Activated T-cell treated with anti-CD3 and anti-CD28 coated beads for 48 hours (primary cell): ENCODE measurements at places on chromosomes 12 and 14.
A peak's percentile ranks its signal among the peaks of the same experiment; 100 is the strongest.

DNA sequence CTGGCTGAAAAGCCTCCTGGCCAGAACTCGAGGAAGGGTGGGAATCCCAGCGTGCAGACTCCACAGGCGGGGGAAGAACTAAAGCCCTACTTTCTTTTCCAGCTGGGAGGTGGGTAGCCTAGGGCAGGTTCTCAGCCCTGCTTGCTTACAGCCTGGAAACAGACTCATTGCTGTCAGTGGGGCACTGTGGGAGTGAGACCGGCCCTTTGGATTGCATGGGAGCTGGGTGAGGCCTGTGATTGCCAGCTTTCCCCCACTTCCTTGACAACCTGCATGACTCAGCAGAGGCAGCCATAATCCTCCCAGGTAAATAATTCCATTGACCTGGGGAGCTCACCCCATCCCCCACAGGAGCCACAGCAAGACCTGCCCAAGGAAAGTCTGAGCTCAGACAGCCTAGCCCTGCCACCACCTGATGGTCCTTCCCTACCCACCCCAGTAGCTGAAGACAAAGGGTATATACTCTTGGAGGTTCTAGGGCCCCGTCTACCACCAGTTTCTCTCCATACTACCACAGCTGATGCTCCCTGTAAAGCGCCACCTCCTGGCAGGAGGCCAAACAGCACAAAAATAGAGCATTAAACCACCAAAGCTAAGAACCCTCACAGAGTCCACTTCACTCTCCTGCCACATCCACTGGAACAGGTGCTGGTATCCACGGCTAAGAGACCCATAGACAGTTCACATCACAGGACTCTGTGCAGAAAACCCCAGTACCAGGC is 294.1 kb downstream of the SEC23A start:
- DNase-seq = peak; percentile 2

GRCh38 chr12:117044790-117045159 is 54.4 kb downstream of the TESC start:
- DNase-seq = no peak

GRCh38 chr14:33163600-33163999 is 224.9 kb downstream of the NPAS3 start:
- DNase-seq = no peak

DNA sequence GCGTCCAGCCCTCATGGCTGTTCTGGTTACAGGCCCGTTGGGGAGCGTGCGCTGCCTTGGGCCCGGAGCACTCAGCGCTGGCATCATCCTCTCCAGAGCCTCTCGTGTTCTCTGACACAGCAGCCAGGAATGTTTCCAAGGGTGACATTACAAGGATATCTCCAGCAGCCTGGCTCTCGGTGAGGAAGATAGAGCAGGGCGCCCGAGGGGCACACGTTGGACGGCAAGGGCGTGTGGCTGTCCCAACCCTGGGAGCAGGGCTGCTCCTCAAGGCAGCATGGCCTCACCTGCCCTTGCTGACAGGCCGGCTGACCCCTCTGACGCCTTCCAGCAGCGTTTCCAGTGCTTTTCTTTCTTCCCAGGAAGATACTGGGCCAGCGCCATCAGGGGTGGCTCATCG is 14.4 kb downstream of the LRCOL1 start:
- no peak for DNase-seq

DNA sequence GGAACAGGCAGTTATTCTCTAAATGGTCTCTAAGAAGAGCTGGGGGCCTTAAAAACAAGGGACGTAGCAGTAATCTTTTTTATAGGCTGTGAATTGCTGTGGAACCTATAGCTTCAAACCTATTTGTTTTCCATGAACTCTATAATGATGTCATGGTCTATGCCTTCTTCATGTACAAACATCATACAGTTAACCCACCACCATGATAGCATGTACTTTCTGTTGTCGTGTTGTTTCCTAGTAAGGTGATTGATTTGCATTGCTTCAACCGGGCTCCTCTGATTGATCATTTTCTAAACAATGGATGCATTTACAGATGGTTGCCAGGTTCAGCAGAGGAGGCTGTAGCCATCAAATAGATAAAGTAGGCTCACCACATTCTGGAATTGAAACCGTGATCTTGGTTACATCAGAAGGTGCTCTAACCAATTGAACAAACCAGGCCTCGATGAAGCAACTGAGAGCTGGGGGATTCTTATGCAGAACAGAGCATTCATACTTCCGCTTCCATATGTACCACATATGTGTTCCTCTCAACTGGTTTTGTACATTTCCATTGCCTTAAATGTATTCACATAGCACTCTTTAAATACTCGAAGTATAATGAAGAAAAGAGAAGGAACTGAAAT is 25.6 kb upstream of the PCNX1 start:
- DNase-seq = no peak

- no peak for DNase-seq
Observed at GRCh38 chr14:56810836-56811592, 735 bp upstream of the OTX2 start.

DNA sequence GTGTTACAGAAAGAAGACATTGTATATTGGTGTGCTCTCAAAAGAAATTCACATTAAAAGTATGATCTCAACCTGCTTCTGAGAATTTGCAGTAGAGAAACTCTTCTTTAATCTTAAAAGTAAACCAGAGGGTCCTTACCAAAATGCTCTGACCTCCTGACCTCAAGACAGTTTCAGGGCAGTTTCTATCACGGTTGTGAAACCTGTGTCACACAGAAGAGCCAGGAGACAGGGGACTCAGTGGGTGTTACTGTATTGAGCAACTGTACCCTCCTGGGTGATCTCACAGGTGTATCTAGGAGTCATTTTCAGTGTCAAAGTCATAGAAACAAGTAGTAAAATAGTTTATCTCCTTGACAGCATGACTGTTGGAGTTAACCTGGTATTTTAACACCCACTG is 178.0 kb downstream of the GRIP1 start:
- DNase-seq = peak; percentile 2

- no peak for DNase-seq
Observed at GRCh38 chr12:121175383-121176119, 34.4 kb upstream of the P2RX4 start.

GRCh38 chr12:115481141-115481540 is 796.4 kb downstream of the MED13L start:
- no peak for DNase-seq

DNA sequence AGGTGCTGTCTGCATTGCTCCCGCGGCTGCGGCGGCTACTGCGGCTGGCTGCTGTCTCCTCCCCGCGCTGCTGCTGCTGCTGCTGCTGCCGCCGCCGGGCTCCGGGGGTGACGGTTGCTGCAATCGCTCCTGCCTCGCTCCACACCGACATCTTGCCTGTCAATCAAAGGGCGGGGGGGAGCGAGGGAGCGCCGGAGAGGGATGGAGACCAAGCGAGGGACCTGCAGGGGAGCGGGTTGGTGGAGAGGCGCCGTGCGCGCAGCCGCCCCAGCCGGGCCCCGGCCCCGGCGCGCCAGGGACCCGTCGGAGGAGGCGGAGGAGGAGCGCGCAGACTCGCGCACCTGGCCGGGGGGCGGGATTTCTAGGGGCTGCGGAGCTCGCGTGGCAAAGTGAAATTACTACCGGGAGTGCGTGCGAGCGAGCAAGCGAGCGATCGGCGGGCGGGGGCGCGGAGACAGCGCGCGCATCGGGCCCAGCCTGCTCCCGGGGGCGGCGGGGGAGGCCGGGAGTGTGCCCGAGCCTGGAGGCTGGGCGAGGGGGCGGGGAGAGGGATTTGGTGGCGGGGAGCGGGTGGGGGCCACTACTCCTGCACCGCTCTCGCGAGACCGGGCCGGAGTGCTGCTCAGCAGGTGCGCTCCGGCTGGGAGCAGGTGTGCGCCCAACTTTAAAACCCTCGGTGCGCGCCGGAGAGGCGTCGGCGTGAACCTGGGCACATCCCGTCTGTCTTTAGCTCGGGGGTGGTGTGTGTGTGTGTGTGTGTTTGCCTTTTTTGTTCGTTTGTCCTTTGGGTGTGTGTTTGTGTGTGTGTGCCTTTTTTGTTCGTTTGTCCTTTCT is at the start of gene KSR2:
TSS of gene KSR2 (minus strand) at position 165 of the 834 bp plus-strand sequence. CDS start 735 bp downstream, outside the sequence.
- peak; percentile 57 for DNase-seq

- DNase-seq = no peak
Observed at GRCh38 chr14:104560586-104560945, 19.0 kb upstream of the C14orf180 start.

DNA sequence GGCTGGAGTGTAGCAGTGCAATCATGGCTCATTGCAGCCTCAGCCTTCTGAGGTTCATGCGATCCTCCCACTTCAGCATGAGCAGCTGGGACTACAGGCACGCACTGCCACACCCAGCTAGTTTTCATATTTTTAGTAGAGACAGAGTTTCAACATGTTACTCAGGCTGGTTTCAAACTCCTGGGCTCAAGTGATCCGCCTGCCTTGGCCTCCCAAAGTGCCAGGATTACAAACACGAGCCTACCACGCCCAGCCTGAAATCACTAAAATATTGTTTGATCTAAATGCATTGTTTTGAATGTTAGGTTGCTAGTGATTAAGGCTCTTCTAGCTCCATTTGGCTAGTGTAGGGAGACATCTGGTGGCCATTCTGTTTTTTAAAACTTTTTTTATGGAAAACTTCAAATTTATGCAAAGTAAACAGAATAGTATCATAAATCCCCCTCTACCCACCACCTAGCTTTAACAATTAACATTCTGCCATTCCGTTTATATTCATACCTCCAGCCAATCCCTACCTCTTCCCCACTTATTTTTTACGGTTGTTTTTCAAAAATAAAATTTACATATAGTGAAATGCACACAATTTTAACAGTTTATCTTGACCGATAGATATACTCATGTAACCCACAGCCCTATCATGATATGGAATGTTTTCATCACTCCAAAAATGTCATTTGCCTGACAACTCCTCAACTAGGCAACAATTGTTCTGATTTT is 37.8 kb downstream of the MYO1H start:
- no peak for DNase-seq
